Left renal cortex interstitium (tissue), 4 donors: ENCODE measurements at places on chromosomes 1 and 21. TPM values are rescaled to one million over a fixed set of nuclear protein-coding genes. Genes with fewer than 3 reads are reported as not detected.

The SPTA1 gene
- 1.1 TPM for polyA plus RNA-seq

The FAM163A gene
- polyA plus RNA-seq: 0.52 TPM

The ST6GALNAC3 gene
- polyA plus RNA-seq: 84.6 TPM

The ABCG1 gene
- 9.3 TPM for polyA plus RNA-seq

The NID1 gene
- 168 TPM for polyA plus RNA-seq

The SPRR2B gene
- not detected for polyA plus RNA-seq

The CRABP2 gene
- polyA plus RNA-seq: 117 TPM

The PYHIN1 gene
- 0.17 TPM for polyA plus RNA-seq

The CHAF1B gene
- polyA plus RNA-seq: 9.7 TPM

The OR2T2 gene
- polyA plus RNA-seq: not detected

The OR2T35 gene
- polyA plus RNA-seq: not detected

The TLR5 gene
- polyA plus RNA-seq: 7.4 TPM

The LAX1 gene
- polyA plus RNA-seq: 0.16 TPM

The B3GALT2 gene
- 17.8 TPM for polyA plus RNA-seq

The HTR1D gene
- polyA plus RNA-seq: 0.14 TPM

The KCNE2 gene
- 1.3 TPM for polyA plus RNA-seq

The IGFN1 gene
- 1.1 TPM for polyA plus RNA-seq

The OR2G6 gene
- polyA plus RNA-seq: 0.08 TPM

The F13B gene
- not detected for polyA plus RNA-seq

The BACE2 gene
- 29.5 TPM for polyA plus RNA-seq

The HSF2BP gene
- 2.0 TPM for polyA plus RNA-seq

The GJB5 gene
- polyA plus RNA-seq: 0.22 TPM

The SIM2 gene
- 21.8 TPM for polyA plus RNA-seq

The DHRS3 gene
- polyA plus RNA-seq: 101 TPM

The TLCD4 gene
- 7.2 TPM for polyA plus RNA-seq

The TRIM63 gene
- polyA plus RNA-seq: 0.78 TPM

The ADAM30 gene
- not detected for polyA plus RNA-seq

The OR2L3 gene
- polyA plus RNA-seq: not detected

The SPATA46 gene
- 3.2 TPM for polyA plus RNA-seq

The SEC16B gene
- 3.2 TPM for polyA plus RNA-seq

The GPR153 gene
- polyA plus RNA-seq: 9.2 TPM

The IL22RA1 gene
- polyA plus RNA-seq: 3.4 TPM

The SPOCD1 gene
- 0.25 TPM for polyA plus RNA-seq

The DDR2 gene
- 19.4 TPM for polyA plus RNA-seq

The STX12 gene
- 54.0 TPM for polyA plus RNA-seq

The PTPN22 gene
- polyA plus RNA-seq: 0.62 TPM

The FAM72D gene
- 2.0 TPM for polyA plus RNA-seq

The KCNJ15 gene
- polyA plus RNA-seq: 247 TPM

The AKNAD1 gene
- not detected for polyA plus RNA-seq

The LRRC71 gene
- 0.33 TPM for polyA plus RNA-seq
